Heart left ventricle (tissue), 16 donors: ENCODE measurements at places on chromosomes 5 and 9. TPM values are rescaled to one million over a fixed set of nuclear protein-coding genes. Genes with fewer than 3 reads are reported as not detected.

GRCh38 chr5:113526421-113526820 lies 12.9 kb downstream of the YTHDC2 start:
- DNase-seq = no peak

DNA sequence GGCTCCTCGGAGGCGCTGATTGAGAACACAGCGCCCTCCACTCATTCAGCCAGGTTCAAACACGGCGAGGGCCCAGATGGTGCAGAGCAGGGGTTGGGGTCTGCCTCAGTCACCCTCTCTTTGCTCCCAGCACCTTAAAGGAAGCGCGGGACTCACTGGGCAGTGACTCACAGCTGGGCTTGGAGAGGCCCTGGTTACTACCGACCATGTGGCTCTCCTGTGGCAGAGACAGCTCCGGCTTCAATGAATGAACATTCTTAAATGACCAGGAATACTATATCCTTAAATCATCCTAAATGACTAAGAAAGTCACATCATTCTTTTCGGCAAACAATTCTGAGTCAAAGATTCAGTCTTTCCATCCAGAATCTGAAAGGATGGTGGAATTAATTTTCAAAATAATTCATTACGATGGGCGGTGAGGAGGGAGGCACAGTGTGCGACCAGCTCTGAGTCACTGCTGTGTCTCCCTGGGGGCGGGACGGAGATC lies 1.6 kb upstream of the INPP5E start:
- DNase-seq = no peak

DNA sequence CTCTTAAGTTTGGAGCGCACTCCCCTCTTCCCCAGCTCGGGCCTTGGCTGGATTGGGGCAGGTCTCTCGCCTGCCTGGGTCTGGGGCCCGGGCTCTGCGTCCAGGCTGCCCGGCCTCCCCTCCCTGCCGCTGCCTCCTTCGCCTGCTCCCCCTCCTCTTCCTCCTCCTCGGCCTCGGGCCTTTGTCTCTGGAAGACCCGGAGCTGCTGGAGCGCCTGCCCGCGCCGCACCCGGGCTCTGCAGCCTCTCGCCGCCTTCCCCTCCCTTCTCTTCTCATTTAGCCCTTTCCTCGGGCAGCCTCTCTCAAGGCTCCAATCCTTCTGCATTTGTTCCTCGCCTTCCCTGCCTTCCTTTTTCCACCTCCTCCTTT lies 218.5 kb downstream of the C9orf50 start:
- DNase-seq = peak; percentile 65

GRCh38 chr5:30991462-30991861 lies 202.0 kb upstream of the CDH6 start:
- DNase-seq = no peak

- no peak for DNase-seq
Observed at GRCh38 chr5:78587081-78587774, 61.3 kb downstream of the LHFPL2 start.

GRCh38 chr5:52269859-52270258 lies 517.9 kb upstream of the ITGA1 start:
- DNase-seq = no peak

PCDHA11 gene
- not detected for total RNA-seq
